ENCODE measurements at places on chromosomes 12 and 14. TPM values are rescaled to one million over a fixed set of nuclear protein-coding genes. Genes with fewer than 3 reads are reported as not detected.

Gene MRPL42
- total RNA-seq: 19.0 TPM

Gene TAS2R42
- total RNA-seq: not detected

Gene KRT86
- total RNA-seq: not detected

Gene BICDL1
- total RNA-seq: 1.8 TPM

Gene GLT1D1
- total RNA-seq: not detected

Gene HSPB8
- total RNA-seq: 7.7 TPM

Gene FAR2
- 22.5 TPM for total RNA-seq

Gene GNB3
- total RNA-seq: 3.4 TPM

Gene LRFN5
- 12.1 TPM for total RNA-seq

Gene B4GALNT3
- total RNA-seq: 0.09 TPM

Gene DDX11
- total RNA-seq: 17.0 TPM

Gene GALNT9
- 0.49 TPM for total RNA-seq

Gene SERPINA1
- not detected for total RNA-seq

Gene LTBR
- 71.8 TPM for total RNA-seq

Gene EPYC
- total RNA-seq: not detected

Gene SCN8A
- 17.2 TPM for total RNA-seq

Gene TAS2R20
- total RNA-seq: 1.9 TPM

Gene CIDEB
- total RNA-seq: 4.2 TPM

Gene TRIM9
- 1.6 TPM for total RNA-seq

Gene EFS
- total RNA-seq: 10.8 TPM

Gene MYL2
- total RNA-seq: not detected

Gene IKZF4
- 3.4 TPM for total RNA-seq

Gene ASIC1
- 4.9 TPM for total RNA-seq
